ENCODE measurements at places on chromosomes 2 and 18. TPM values are rescaled to one million over a fixed set of nuclear protein-coding genes. Genes with fewer than 3 reads are reported as not detected.

DNA sequence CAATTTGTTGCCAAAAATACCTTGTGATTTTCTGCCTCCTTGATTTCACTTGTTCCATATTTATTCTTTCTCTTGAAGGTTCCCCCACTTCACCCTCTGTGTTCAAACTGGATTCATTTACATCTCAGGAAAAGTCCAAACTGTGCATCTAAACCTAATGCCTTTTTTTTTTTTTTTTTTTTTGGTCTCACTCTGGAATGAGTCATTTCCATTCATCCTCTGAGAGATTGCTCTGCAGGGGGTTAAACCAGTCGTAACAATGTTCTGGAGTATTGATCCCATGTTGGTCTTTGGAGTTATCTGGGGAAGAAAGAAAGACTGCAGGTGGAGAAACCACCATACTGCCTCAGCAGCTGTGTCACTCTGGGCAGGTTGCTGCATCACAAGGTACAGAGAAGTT, 119.7 kb downstream of the TACR1 start:
- no peak for DNase-seq

GRCh38 chr2:134772493-134773169, 53.8 kb upstream of the TMEM163 start:
- DNase-seq, result no peak

GRCh38 chr2:166464187-166464586, 29.9 kb downstream of the SCN7A start:
- DNase-seq, result no peak

DNA sequence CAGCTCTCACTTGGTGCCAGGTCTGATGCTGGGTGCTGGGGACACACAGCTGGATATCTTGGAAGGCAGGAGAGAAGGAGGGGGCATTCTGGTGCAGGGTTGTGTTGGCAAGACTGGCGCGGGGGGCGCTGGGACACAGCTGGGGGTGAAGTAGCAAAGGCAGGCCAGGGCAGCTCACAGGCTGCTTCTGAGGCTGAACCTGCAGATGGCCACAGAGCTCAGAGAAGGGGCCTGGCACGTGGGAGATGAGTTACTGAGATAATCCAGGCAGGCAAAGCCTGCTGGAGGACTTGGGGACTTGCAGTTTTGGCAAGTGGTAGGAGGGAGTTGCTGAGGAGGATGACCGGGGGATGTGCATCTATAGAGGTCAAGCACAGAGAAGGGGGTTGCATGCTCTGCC, 16.2 kb upstream of the DGKD start:
- DNase-seq, result peak; percentile 42

GRCh38 chr2:208627110-208627884, 220.7 kb downstream of the PTH2R start:
- no peak for DNase-seq

Gene VAMP5
- total RNA-seq, result 153 TPM
